ENCODE measurements at places on chromosomes 3 and 15.
A peak's percentile ranks its signal among the peaks of the same experiment; 100 is the strongest.

DNA sequence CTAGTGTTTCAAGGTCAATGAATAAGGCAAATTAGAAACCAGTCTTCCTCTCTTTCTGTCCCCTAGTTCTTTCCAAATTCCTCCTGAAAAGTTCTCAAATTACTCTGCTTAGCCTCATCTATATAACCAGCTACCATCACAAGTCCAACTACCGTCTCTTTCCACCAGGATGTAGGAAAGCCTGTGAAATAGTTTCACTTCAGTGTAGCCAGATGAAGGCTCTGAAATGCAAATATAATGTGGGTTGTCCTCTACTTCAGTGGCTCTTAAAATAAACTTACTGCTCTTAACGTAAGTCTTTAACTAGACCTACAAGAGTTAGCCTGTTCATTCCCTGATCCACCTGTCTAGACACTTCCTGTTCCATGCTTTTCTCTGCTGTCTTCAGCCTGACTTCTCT lies 827.7 kb downstream of the ROBO1 start:
- H3K4me1 ChIP-seq = no peaks in the 10 kb centered on the region
- no peaks in the 10 kb centered on the region for H3K27me3 ChIP-seq
- DNase-seq = no peak
- no peak overlapping the region for H3K4me3 ChIP-seq
- no peaks in the 10 kb centered on the region for H3K36me3 ChIP-seq
- no peak overlapping the region for H3K27ac ChIP-seq

DNA sequence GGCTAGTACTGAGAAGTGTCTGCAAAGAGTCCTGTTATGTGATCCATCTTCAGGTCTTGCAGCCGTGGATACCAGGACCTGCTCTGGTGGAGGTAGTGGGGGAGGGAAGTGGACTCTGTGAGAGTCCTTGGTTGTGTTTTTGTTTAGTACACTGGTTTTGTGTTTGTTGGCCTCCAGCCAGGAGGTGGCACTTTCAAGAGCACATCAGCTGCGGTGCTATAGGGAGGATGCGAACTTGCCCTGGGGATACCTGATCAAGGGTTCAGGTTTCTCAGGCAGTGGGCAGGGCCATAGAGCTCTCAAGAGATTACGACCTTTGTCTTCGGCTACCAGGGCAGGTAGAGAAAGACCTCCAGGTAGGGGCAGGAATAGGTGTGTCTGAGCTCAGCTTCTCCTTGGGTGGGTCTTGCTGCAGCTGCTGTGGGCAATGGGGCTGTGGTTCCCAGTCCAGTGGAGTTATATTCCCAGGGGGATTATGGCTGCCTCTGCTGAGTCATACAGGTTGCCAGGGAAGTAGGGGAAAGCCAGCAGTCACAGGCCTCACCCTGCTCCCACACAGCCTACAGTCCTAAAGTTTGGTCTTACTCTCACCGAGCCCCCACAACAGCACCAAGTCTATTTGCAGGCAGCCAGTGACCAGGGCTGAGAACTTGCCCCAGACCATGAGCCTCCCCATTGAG lies 132.8 kb upstream of the NPHP3 start:
- no peaks in the 10 kb centered on the region for H3K4me1 ChIP-seq
- no peak overlapping the region for H3K27ac ChIP-seq
- H3K4me3 ChIP-seq = no peak overlapping the region
- DNase-seq = no peak
- no peaks in the 10 kb centered on the region for H3K36me3 ChIP-seq

DNA sequence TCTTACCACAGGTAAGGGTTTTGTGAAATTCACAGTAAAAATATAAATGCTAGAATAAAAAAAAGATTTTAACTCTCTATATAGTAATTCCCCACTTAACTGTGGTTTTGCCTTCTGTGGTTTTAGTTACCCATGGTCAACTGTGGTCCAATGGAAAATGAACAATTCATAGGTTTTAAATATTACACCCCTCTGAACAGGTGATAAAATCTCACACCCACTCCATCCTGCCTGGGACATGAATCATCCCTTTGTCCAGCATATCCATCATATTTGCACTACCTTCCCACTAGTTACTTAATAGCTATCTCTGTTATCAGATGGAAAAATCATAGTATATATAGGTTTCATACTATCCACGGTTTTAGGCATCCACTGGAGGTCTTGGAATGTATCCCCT lies 49.2 kb downstream of the HDGFL3 start:
- no peaks in the 10 kb centered on the region for H3K36me3 ChIP-seq
- H3K4me1 ChIP-seq = no peaks in the 10 kb centered on the region
- H3K27ac ChIP-seq = no peak overlapping the region
- H3K27me3 ChIP-seq = no peaks in the 10 kb centered on the region

GRCh38 chr3:127588806-127589577 lies 1.5 kb downstream of the TPRA1 start:
- H3K27me3 ChIP-seq = no peaks in the 10 kb centered on the region
- H3K4me3 ChIP-seq = peak overlapping the region; percentile 78
- H3K27ac ChIP-seq = peak overlapping the region; percentile 70
- H3K36me3 ChIP-seq = no peaks in the 10 kb centered on the region
- no peak for DNase-seq
- peaks cover 21% of the 10 kb centered on the region for H3K4me1 ChIP-seq

- no peak overlapping the region for H3K4me3 ChIP-seq
- DNase-seq = no peak
- H3K27ac ChIP-seq = no peak overlapping the region
These were observed 15.2 kb upstream of the PTPN9 start for GRCh38 chr15:75594276-75594675.

GRCh38 chr3:58627570-58627885 lies 39.0 kb downstream of the FAM3D start:
- H3K36me3 ChIP-seq = no peaks in the 10 kb centered on the region
- no peak for DNase-seq
- H3K4me3 ChIP-seq = no peak overlapping the region

GRCh38 chr15:50820808-50821382 lies 55.4 kb upstream of the SPPL2A start:
- H3K27me3 ChIP-seq = no peaks in the 10 kb centered on the region
- no peak for DNase-seq
- H3K4me3 ChIP-seq = no peak overlapping the region
- no peaks in the 10 kb centered on the region for H3K36me3 ChIP-seq
- no peaks in the 10 kb centered on the region for H3K4me1 ChIP-seq

GRCh38 chr3:167728176-167728575 lies 6.5 kb downstream of the PDCD10 start:
- H3K27ac ChIP-seq = no peak overlapping the region
- no peak for DNase-seq

Data from effector memory CD4-positive, alpha-beta T cell (primary cell).